OCI-LY7 (cell line): ENCODE measurements at places on chromosomes 2 and 18. TPM values are rescaled to one million over a fixed set of nuclear protein-coding genes. Genes with fewer than 3 reads are reported as not detected.

UPP2 gene
- total RNA-seq: not detected in 2 replicates

SDC1 gene
- 0.10 TPM in 1 of 2 replicates, not detected in the other for total RNA-seq

UGT1A6 gene
- total RNA-seq: not detected in 2 replicates

REG1B gene
- total RNA-seq: not detected in 2 replicates

OSGEPL1 gene
- total RNA-seq: 10.4 and 12.8 TPM in 2 replicates

RAX gene
- not detected in 2 replicates for total RNA-seq

PARD6G gene
- not detected in 2 replicates for total RNA-seq

CENPA gene
- 63.6 and 67.9 TPM in 2 replicates for total RNA-seq

GRCh38 chr2:181393472-181393871 is 63.7 kb upstream of the ITGA4 start:
- no peak for DNase-seq

DNA sequence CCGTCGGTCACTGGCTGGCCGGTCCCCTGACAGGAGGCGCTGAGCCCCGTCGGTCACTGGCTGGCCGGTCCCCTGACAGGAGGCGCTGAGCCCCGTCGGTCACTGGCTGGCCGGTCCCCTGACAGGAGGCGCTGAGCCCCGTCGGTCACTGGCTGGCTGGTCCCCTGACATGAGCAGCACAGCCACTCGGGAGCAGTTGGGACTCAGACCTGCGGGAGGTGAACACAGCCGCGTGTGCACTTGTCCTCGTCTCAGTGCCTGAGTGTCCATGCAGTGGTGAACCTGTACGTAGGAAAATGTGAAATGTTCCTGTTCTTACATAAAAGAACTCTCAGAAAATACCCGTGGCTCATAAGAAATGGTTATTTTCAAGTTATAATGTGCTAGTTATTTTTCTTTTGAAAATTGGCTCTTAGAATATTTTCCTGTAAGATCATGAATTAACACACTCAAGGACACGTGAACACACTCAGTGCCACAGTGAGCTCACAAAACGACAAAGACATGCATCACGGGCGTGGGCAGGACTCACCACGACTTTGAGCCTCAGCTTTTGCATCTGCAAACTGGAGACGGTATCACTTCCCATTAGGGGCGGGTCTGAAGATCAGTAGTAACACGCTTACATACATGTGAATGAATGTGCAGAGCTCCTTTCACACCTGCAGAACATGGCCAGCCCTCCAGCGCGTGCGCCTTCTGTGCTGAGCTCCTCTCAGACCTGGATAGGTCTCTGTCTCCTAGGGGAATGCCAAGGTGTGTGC is 21.1 kb upstream of the NFATC1 start:
- DNase-seq: no peak

- no peak for DNase-seq
Measured at GRCh38 chr2:30768708-30769480, 38.4 kb downstream of the CAPN13 start.

- no peak for DNase-seq
Measured at GRCh38 chr2:236762628-236763027, 193.0 kb downstream of the ACKR3 start.

DNA sequence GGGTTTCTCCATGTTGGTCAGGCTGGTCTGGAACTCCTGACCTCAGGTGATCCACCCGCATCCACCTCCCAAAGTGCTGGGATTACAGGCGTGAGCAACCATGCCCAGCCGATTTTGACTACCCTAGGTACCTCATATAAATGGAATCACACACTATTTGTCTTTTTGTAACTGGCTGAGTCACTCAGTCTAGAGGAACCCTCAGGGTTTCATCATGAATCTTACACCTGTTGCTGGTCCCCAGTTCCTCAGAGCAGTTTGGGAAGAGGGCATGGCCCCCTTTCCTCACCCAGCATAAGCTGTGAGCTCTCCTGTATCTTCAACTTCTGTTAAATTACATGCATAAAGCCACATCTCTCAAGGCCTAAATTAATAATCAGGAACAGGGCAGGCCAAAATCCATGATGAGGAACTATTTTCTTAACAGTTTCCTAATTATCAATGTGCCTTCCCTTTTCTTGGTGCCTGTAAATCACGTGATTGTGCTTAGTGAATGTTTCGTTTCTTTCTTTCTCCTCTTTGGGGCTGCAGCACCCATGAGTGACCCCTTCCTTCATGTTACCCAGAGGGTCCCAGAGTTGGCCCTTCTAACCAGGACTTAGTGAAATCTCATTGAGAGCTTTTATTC is 20.9 kb downstream of the DYSF start:
- DNase-seq: no peak

DNA sequence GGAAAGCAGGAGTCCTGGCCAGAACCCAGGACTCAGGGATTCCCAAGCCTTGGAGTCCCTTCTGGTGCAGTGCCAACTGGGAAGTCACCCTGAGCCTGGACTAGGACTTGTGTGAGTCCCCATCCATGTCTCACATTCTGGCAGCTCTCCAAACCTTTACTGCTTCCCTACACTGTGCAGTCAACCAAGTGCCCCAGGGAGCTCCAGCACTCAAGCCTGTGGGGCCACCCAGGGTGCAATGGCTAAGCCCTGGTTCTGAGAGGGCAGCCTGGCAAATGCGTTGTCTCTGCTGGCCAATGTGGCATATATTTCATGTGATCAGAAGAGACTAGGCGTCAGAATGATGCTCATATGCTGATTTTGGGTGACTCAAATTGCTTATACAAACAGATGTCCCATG is 223.4 kb downstream of the SP3 start:
- DNase-seq: no peak

DNA sequence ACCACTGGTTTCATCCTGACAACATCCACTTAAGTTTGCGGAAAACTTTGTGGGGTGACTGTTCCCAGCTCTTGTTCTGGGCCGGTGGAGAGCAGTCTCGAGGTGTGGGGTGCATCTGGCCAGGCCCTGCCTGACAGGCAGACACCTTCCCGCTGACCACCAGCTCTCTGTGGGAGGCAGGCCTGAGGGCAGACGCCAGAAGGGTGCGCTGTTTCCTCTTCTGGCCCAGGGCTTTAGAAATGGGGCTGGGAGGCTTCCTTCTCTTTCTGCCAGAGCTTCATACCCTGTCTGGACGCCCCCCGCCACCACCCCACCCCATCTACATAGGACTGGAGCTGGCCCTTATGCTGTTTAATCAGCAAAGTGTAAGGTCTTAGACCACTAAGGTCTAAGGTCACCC is 263.8 kb downstream of the LOXHD1 start:
- DNase-seq: peak; percentile 2

DNA sequence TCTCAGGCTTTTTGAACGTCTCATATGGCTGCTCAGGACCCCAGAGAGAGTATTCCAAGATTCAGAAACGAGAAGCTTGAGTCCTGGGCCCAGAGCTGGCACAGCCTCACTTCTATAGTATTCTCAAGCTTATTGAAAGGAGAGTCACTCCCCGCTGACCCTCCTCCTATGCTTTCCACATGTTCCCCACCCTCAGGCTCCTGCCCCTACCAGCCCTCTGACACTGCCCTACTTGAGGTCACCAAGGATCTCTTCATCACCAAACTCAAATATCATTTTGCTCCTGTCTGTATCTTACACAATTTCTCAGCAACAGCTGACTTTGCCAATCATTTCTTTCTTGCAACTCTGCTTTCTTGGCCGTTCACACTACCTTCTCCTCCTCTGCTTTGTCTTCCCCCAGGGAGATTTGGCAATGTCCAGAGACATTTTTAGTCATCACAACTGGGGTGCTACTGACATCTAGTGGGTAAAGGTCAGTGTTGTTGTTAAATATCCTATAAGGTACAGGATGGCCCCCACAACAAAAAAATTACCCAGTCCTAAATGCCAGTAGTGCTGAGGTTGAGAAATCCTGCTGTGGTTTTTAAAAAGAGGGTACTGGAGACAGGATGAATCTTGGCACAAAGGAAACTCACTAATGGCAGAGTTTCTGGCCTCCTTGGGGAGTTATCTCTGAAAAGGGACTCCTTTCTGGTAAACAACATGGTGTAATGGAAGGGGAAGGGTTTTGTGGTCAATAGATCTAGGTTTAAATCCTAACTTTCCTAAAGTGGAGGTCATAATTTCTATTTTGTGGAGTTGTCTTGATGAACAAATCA is 26.9 kb upstream of the INSIG2 start:
- DNase-seq: peak; percentile 78

DNA sequence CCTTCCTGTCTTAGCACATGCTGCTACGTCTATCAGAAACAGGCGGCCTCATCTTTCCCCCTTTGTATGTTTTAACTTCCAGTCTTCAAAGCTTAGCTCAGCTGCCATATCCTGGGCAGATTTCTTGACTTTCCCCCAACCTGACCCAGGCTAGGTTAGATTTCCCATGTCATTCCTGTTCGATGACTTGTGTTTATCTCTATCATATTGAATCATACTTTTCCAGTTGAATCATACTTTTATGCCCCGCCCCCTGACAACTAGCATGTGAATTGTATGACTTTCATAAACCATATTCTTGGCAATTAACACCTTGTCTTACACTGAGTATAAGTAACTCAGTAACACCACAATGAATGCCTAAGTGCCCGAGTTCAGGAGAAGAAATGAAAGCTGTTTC is 128.3 kb downstream of the CYRIA start:
- DNase-seq: no peak

DNA sequence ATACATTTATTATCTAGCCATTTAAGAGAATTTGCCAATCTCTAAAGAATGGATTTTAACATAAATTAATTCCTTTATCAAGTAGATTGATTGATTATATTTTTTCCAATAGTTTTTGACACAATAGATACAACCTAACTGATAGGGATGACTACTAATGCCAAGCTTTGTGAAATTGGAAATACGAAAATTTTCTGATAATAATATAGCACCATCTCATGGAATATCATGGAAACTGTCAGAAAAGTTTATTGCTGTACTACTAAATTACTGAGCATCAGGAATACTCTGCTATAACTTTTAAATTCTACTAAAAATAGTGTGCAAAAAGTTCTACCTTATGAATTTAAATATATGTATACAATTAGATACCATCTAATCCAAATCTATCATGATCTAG is 101.8 kb upstream of the MAP2 start:
- no peak for DNase-seq

DNA sequence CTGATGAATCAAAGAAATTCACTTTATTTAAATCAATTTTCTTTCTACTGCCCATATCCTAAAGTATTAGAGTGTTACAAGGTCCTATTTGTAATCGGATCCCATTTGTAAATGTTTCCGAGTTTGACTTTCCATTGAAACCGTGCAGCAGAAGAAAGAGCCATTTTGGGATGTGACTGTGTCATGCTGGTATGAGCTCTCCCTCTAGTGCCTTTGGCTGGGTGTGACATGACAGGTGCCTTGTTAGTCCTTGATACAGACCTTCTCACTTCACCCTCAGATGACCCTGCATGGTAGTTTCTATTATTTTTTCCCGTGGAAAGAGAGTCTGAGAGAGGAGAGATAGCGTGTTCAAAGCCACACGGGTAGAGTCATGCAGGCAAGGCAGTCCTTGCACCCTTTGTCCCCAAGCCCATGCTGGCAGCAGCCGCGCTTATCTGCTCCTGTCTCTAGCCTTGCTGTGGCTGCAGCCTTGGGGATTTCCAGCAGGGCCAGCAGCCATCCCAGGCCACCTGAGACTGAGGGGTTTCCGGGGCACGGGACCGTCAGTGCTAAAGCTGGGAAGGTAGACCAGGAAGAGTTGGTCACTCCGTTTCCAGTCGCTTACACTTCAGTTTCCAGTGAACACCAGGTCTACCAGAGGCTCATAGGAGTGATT is 21.4 kb downstream of the CHMP1B start:
- peak; percentile 64 for DNase-seq

- no peak for DNase-seq
Measured at GRCh38 chr2:46451131-46451711, 28.1 kb upstream of the TMEM247 start.

DNA sequence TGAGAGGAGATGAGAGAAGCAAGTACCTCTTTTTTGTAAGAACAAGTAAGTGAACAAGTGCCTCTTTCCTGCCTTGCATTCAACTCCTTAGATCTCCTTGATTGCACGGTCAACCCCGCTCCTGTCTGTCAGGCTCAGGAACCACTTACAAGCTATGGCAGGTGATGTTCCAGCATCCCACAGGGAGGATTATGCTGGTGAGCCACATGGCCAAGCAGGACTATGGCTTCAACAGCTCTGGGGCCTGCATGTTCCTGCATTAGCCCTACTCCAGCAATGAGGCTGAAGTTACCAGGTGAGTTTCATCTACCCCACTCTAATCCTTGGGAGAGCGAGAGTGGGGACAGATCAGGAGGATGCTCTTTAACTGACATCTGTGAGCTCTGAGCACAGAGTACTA is 29.5 kb downstream of the TTC32 start:
- DNase-seq: no peak
